Aortic smooth muscle cell (primary cell): ENCODE measurements at places on chromosomes 16 and 17. TPM values are rescaled to one million over a fixed set of nuclear protein-coding genes. Genes with fewer than 3 reads are reported as not detected.

The LGALS9B gene
- not detected in 2 replicates for total RNA-seq

The HOXB9 gene
- total RNA-seq = not detected in 2 replicates

The CHST5 gene
- total RNA-seq = 0.13 TPM in 1 of 2 replicates, not detected in the other

The KRTAP9-2 gene
- not detected in 2 replicates for total RNA-seq

The BRIP1 gene
- total RNA-seq = 5.4 and 7.0 TPM in 2 replicates

The GPR142 gene
- not detected in 2 replicates for total RNA-seq

The CHST4 gene
- total RNA-seq = not detected in 2 replicates

The CCDC182 gene
- total RNA-seq = not detected in 2 replicates

The SLC13A2 gene
- not detected in 2 replicates for total RNA-seq

The KCNJ16 gene
- not detected in 2 replicates for total RNA-seq

The SPOP gene
- total RNA-seq = 93.3 and 104 TPM in 2 replicates

The ANKFN1 gene
- total RNA-seq = 0.19 and 0.26 TPM in 2 replicates

The ATF7IP2 gene
- total RNA-seq = 4.4 and 4.8 TPM in 2 replicates

The CXCL16 gene
- total RNA-seq = 1.5 and 2.1 TPM in 2 replicates
